ENCODE measurements at places on chromosomes 4 and X.
A peak's percentile ranks its signal among the peaks of the same experiment; 100 is the strongest.

GRCh38 chr4:94913316-94913715 is 155.6 kb downstream of the BMPR1B start:
- no peak for DNase-seq

DNA sequence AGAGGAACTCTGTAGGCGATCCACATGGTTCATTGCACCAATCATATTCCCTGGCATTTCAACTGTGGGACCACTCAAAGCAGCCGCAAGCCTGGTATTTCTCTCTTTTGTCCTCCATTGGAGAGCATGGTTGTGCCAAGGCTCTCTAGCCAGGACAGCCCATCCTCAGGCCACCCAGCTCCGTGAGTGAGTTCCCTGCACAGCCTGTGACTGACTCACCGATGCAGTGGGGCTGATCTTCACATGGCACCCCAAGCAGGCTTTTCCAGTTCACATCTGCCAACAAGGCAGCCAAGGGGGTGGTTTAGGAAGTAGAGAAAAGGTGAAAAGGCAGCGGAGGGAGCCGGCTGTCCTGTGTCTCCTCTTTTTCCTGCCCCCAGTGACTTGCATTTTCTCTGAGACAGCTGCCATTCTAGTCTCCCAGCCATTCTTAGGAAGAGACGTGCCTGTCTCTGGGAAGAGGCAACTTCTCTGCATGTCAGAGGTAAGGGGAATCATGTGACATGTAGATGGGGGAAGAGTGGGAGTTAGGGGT is 69.2 kb downstream of the MID1IP1 start:
- DNase-seq: no peak

DNA sequence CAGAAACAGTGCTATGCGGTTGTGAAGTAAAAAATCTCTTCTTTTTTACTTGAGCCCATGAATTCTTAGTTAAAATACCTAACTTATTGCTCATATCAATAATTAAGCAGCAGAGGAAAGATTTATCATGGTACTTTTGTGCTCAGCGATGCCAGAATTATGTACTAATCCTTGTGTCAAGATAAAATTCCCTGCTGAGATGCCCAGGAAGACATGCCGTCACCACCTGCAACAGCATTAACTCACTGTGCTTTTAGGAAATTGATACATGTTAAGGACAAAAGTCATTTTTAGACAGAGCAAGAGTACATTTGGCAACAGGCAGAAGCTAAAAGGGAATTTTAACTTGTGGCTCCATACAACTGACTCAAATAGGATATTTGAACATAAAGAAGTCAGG is 138.9 kb downstream of the NPNT start:
- no peak for DNase-seq

- no peak for DNase-seq
Measured at GRCh38 chr4:116055857-116056827, 942.7 kb upstream of the NDST4 start.

DNA sequence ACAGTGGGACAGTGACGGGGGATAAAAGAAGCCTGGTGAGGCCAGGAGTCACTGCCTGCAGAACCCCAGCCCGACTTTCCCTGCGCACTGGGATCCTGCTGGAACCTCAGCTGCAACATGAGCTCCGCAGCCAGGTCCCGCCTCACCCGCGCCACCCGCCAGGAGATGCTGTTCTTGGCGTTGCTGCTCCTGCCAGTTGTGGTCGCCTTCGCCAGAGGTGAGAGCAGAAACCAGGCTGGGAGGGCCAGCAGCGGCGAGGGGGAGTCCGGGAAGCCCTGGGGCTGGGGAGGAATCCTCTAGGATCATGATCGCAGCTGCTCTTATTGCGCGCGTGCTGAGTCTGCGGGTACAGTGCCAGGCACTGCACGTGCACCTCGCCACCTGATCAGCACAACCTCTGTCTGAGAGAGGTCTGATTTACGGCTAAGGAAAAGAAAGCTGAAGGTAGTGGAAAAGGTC is at the start of gene PF4V1:
Gene PF4V1 (plus strand): TSS at position 51 of the 459 bp plus-strand sequence. CDS start 67 bp downstream, at position 118.
- no peak for DNase-seq

- no peak for DNase-seq
Measured at GRCh38 chrX:76657499-76657898, 230.0 kb downstream of the MAGEE1 start.

DNA sequence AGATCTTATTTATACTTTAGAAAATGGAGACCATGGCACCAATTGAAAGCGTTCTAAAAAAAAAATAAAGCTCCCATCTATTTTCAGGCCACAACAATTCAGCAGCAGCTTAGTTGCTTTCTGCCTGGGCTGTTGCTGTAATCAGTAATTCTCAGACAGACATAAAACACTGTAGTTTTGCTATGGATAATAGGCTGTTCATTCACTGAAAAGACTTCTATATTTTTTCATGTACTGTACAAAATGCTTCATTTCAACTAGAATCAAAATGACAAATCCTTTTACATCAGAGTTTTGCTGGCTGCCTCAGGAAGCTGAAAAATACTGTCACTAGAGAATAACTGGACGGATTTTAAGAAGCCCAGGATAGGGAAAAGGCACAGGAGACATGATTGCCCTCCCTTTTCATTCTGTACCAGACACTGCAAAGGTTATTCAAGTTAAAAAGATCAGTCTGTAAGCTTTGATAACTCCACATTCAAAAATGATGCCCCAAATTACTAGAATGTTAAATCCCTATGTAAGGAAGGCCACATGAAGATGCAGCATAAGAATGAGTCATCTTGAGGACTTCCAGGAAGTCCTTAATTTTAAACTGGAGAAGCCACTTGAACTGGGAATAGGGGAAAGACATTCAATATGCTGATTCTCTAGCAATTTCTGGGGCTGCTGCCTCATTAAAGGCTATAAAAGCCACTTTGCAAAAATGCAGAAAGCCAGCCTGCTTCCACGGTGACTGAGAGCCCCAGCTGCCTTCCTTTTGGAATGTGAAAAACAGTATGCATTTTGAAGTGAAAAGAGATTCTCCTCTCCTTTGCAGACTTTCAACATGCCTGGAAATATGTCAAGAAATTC is 403.2 kb upstream of the RASGEF1B start:
- no peak for DNase-seq

DNA sequence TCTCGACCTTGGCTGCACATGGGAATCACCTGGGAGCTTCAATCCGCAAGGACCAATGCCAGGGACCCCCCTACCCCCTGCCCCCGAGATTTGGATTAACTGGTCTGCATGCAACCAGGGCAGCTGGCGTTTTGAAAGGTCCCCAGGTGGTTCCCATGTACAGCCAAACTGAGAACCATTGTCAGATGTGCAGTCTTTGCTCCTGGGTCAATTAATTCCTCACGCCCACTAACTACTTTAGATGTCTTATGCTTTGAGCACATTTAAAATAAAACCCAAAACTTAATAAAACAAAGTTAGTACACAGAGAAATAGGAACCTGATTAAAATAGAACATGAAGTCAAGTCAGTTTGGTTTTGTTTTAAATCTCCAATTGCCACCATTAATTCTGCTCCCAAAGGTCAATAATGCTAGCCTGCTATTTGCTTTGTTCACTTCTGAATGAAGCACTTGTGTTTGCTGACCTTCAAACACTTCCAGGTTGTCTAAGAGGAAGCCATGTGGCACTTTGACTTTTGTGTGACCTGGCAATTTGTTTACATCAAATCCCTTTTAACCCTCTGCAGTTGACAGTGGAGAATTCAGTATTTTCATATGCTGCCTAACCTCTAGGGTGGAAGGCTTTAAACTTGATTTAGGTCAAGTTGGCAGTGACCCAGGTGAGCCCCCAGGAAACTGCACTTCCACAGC is 27.2 kb upstream of the TMSB4X start:
- no peak for DNase-seq

GRCh38 chr4:176242764-176243347 is 26.2 kb downstream of the ASB5 start:
- DNase-seq: no peak

DNA sequence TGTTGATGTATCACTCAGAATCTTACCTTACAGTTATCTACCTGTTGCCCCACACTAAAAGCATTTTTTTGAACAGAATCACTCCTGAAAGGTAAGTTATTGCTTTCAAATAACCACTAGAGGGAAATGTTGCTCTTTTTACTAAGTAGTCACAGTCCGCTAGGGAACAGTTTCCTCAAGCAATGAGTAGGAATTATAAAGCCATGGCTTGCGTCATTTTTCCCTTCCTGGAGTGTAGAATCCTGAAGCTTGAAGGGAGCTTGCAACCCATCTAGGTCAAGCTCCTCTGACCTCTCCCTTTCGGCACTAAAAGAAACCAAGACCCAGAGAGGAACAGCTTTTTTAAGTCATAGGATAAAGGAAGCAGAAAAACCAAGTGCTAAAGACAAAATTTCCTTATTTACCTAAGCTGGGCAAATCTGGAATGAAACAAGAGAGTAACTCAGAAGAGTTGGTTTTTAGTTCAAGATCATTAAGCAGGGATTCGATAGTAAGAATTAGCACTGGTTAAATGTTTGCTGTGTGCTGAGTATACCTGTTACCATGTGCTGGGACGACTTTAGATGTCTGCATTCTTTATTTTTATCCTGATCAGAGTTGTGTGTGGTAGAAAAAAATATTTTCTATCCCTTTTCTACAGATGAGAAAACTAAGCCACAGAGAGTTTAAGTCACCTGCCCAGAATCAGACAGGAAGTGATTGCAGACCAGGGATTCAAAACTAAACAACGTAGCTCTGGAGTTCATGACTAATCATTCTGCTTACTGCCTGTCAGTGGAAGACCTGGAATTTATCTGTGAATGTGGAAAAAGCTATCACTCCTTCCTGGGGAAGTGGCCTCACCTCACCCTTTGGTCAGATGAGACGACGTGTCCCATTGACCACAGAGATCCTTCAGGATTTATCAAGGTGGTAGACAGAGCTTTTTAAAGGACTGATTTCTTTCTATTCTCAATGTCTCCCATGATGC is 631.5 kb downstream of the RAB28 start:
- DNase-seq: no peak

DNA sequence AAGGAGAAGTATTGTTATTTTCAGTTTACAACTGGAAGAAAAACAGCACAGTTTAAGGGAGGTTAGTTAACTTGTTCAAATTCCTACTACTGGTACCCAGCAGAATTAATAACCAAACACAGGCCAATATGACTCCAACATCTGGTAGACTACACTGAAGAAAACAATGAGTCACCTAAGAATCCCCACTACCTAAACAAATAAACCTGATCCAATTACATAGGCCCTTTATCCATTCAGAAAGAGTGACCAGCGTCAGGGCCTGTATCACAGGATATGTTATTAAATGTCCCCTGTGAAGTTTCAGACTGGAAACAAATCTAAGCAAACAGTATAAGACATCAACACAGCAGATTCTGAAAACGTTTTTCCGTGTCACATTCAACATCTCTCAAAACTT is 492.5 kb upstream of the INTU start:
- DNase-seq: no peak

- peak; percentile 92 for DNase-seq
Measured at GRCh38 chr4:185470501-185471195, 885 bp downstream of the CCDC110 start.

Measured in vagina (tissue), 2 donors.